ENCODE measurements at places on chromosomes 12 and 14. TPM values are rescaled to one million over a fixed set of nuclear protein-coding genes. Genes with fewer than 3 reads are reported as not detected.
A peak's percentile ranks its signal among the peaks of the same experiment; 100 is the strongest.

DNA sequence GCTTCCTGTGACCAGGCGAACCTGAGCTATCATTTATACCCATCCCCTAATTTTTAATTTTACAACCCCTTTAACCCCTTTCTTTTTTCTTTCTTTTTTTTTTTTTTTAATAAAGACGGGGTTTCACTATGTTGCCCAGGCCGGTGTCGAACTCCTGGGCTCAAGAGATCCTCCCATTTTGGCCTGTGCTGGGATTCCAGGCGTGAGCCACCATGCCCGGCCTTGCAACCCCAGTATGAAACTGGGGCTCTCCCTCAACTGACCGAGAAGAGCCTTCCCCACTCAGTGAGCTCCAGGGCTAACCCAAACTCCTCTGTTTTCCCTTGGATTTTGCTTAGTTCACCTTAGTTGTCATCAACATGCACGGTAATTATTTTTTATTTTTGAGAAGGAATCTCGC, 992 bp downstream of the CPSF2 start:
- no peak for DNase-seq

DNA sequence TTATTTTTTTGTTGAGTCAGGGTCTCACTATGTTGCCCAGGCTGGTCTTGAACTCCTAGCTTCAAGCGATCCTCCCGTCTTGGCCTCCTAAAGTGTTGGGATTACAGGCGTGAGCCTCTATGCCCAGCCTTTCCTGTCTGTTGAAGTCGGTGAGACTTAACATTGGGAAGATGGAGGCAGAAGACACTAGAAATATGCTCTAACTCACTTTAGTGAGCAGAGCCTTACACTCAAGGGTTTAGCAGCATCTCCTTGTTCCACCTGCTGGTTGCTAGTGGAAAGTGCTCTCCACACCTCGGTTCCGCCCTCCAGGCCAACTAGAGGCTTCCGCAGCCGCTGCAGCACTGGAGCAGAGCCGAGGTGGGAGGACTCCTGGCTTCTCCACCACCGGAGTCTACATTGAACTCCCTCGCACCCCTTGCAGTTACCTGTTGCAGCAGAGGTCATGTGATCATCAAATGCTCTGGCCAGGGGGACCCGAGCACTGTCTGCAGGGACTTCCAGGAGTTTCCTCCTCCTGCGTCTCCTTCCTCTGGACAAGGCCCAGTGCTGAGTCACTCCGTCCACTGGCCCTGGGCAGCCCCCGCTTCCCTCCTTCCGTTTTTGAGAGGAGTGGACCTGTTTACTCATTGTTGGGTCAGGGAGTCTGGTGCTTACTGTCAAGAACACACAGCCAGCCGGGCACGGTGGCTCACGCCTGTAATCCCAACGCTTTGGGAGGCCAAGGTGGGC, 9.4 kb upstream of the HVCN1 start:
- peak; percentile 60 for DNase-seq

- DNase-seq = no peak
Observed at GRCh38 chr12:5264006-5264405, 167.9 kb upstream of the NTF3 start.

- DNase-seq = no peak
Observed at GRCh38 chr12:46523446-46523845, 150.9 kb upstream of the SLC38A2 start.

DNA sequence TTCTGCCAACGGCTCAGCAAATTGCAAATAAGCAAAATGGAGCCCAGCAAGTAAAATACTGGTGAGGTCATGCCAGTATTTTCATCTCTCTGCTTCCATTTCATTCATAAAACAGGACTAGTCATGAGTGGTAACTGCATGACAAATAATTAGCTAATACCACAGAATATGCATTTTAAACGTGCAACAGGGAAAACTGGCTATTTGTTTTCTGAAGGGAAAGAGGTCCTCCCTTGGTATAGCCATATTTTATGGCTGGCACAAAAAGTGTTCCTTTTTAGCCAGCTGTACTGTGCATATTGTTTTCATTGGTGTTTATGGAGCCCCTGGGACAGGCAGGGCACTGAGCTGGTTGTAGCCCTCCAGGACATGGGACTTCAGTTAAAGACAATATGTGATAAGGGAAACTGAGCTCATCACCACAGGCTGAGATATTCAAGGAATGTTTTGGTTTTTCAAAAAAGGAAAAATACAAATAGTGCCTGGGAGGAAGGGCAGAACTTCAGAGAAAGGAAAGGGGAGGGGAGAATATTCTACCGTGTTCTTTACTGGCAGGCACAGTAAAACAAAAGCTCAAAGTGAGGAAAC, 26.1 kb upstream of the FOXN3 start:
- DNase-seq = no peak

DNA sequence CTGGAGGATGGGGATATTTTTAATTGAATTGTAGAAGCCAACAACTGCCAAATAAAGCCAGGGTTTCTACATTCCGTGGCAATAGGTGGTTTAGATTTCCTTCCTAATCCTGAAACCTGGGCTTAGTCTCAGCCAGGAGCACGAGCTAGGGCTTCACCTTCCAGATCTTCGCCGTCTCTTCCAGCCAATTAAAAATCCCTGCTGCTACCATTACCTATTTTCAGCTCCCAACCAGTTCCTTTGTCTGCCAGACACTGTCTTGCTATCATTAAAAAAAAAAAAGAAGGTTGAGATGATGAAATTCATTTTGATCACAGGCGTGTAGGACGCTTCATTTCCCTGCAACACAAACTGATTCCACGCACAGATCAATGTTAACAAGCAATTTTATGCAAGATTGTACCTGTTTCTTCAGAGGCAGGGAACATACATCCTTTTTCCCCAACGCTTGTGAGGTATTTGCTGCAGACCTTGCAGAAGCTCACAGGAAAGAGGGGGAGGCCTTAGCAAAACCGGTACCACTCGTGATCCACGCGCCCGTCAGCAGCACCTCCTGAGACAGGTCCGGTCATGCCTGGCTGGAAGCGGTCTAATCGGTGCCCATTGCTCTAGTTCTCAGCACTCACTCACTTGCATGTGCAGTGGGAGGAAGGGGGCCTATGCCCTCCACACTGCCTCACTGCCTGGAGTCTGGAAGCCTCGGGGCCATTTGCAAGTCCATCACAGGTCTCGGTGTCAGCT, 65.1 kb downstream of the SLC6A12 start:
- no peak for DNase-seq

DNA sequence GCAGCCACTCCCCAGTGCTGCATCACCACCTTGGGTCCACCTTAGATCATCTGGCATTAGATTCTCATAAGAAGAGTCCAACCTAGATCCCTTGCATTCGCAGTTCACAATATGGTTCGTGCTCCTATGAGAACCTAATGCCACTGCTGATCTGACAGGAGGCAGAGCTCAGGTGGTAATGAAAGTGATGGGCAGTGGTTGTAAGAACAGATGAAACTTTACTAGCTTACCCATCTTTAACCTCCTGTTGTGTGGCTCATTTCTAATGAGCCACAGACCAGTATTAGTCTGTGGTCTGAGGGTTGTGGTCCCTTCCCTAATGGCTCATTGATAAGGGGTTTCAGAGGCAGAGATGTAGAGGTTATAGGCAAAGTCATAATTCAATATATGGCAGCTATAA, 615.9 kb upstream of the MIS18BP1 start:
- DNase-seq = no peak

DNA sequence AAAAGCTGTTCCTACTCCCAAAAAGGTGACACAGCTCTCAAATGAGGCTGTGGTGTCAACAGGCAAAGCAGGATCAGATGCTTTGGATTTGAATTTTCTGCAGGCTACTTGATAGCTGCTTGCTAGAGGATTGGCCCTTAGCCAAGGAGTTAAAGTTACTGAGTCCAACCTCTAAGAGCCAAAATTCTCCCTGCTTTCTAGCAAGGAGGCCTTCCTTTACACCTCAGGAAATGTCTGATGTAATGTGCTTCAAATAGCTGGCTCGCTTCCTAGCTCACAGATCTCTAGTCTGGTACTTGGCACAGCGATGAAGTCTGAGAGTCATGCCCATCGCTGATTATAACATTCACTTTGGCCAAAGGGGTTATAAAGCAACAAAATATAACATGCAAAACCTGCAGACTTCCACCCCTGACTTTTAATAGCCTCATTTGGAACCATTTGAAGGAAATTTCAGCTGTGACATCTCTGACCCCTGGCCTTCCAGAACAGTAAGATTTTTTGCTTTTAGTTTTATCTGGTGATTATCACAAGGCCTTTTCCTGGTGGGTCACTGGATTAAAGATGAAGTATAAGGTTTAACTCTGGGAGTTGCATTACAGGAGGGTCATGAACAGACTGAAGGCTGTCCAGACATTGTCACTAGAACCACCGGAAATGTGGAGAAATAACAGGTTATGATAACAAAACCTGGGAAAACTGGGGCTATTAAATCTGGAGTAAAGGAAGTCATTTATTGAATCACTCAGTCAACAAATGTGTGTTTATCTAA, 189.7 kb downstream of the EPS8 start:
- no peak for DNase-seq

GRCh38 chr12:12747278-12747677, 30.1 kb downstream of the CDKN1B start:
- no peak for DNase-seq

- DNase-seq = no peak
Observed at GRCh38 chr12:128637642-128638606, 185.8 kb downstream of the SLC15A4 start.

DNA sequence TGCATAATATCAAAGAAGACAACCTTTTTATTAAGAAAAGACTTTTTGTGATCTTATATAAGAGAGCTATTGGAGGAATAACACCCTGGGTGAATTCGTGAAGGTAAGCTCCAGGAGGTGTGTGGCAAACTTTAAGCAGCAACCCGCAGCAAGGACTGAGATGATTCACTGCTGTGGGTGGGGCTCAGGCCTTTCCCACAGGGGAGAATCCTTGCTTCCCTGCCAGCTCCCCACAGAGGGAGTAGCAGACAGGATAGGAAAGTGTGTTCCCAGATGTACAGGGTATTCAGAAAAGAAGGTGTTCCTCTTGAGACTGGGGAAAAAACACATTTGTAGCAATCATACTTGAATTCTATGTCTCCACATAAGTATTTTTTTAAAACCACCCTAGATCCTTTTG, 9.2 kb downstream of the NDUFA12 start:
- DNase-seq = no peak

GRCh38 chr14:90853116-90853515, 36.9 kb upstream of the TTC7B start:
- DNase-seq = no peak

DNA sequence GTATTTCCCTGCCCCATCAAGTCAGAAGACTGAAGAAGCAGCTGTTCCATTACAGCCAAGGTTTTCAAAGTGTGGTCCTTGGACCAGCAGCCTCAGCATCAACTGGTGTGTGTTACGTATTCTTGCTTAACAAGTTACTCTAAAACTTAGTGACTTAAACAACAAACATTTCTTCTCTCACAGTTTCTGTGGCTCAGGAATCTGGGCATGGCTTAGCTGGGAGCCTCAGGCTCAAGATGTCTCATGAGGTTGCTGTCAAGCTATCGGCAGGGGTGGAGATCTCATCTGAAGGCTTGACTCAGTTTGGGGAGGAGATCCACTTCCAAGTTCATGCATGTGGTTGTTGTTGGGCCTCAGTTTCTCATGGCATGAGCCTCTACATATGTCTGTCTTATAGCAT, 174.5 kb downstream of the KTN1 start:
- no peak for DNase-seq

- no peak for DNase-seq
Observed at GRCh38 chr14:99037777-99038430, 234.1 kb downstream of the BCL11B start.

DNA sequence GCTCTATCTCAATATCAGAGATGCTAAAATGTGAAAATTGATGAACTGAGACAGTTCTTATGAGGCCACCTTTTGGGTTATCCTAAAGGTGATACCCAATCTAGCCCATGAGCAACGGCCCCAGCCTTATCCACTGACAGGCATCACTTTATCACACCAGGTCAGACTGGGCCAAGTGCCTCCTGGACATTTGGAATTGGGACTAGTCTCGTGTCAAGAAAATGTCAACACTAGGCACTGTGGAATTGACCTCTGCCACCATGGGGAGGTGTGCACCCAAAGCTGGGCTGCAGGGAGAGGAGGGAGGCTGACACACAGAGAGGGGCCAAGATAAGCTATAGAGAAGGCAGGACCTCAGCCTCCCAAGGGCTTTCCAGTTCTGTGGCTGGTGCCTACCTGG, 78.5 kb upstream of the ZFP36L1 start:
- DNase-seq = no peak

GRCh38 chr12:76520348-76520747, 39.2 kb downstream of the OSBPL8 start:
- no peak for DNase-seq

DNA sequence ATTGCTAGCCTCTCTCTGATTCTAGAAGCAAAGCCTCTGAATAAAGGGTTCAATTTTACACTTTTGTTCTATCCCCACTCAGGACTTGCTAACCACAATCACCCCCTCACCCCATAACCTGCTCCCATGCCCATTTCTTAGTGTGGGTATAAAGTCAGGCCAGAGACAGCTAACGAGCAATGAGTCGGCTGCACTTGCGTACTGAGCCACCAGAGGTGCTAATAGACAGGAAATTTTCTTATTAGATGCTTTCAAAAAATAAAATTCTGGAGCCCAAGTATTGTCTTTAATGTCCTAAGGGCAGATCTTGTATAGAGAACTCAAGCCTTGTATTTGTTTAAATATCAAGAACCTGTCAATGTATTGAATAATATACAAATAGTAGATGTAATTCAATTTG, 256.9 kb downstream of the SYT1 start:
- no peak for DNase-seq

- no peak for DNase-seq
Observed at GRCh38 chr12:42666671-42667243, 77.2 kb upstream of the PRICKLE1 start.

Gene OTOGL
- not detected for total RNA-seq

Gene TDRD9
- total RNA-seq = 3.1 TPM

Gene CCDC197
- total RNA-seq = not detected

Gene LRCOL1
- total RNA-seq = not detected

Gene PDE3A
- not detected for total RNA-seq

Gene ZDHHC22
- total RNA-seq = not detected
